ENCODE measurements at places on chromosomes 6 and 20.

DNA sequence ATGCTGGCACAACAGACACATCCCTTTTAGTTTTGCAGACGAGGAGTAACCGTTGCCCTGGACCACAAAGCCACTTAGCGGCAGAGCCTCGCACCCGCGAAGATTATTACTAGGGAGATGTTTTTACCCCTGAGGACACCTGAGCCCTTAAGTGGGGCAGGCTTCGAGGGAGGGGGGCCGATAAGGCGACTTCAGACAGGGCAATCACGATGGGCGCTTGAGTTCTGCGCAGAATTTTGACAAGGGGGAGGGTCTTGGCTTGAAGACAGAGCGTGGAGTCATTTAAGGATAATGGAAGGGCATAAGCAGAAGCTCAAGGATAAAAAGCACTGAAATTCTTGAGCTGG lies 650 bp upstream of the TTK start:
- DNase-seq: peak; percentile 2

- DNase-seq: no peak
These were observed 42.3 kb downstream of the CHMP4B start for GRCh38 chr20:33853507-33853813.

DNA sequence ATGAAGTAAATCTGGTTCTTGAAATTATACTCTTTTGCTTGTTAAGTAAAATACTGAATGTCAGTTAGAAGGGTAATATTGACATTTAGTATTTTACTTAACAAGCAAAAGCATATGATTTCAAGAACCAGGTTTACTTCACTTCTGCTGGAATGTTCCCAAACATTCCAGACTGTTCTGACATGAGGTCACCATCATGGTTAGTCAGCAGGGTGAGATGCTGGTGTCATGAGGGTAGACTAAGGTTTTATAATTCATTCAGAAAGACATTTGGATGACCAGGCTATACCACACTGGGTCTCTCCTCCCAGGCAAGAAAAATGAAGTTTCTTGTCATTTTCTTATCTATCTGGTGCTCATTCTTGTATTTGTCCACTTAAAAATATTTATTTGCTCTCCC lies 414.4 kb upstream of the MMS22L start:
- DNase-seq: no peak

- no peak for DNase-seq
These were observed 64.2 kb downstream of the SGK1 start for GRCh38 chr6:134253681-134254080.

DNA sequence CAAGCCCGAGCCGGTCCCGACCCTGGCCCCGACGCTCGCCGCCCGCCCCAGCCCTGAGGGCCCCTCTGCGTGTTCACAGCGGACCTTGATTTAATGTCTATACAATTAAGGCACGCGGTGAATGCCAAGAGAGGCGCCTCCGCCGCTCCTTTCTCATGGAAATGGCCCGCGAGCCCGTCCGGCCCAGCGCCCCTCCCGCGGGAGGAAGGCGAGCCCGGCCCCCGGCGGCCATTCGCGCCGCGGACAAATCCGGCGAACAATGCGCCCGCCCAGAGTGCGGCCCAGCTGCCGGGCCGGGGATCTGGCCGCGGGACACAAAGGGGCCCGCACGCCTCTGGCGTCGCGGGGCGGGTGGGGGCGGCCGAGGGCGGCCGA lies 37.5 kb downstream of the YTHDF1 start:
- DNase-seq: no peak

- peak; percentile 11 for DNase-seq
These were observed 326.7 kb upstream of the CNR1 start for GRCh38 chr6:88492824-88493223.

- peak; percentile 10 for DNase-seq
These were observed 69.3 kb downstream of the IBTK start for GRCh38 chr6:82178077-82178758.

- no peak for DNase-seq
These were observed 2.2 kb downstream of the CPXM1 start for GRCh38 chr20:2798095-2798805.

DNA sequence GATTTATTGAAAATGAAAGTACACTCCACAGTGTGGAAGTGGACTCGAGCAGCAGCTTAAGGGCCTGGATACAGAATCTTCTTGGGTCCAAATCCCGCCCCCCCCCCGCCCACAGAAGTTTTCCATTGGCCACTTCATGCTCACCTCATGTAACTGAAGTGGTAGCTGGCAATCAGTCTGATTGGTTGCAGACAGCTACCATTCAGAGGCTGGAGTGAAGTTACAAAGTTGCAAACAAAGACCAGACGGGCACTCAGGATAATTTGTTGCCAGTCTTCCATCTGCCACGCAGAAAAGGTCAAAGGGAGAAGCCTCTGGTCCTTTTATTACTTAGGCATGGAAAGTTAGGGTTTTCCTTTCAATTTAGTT lies 25.8 kb upstream of the FABP7 start:
- DNase-seq: no peak

- no peak for DNase-seq
These were observed 47.0 kb upstream of the ESR1 start for GRCh38 chr6:151760486-151760885.

Measured in HTR-8/SVneo (cell line).